Left renal cortex interstitium (tissue), 4 donors: ENCODE measurements at places on chromosomes 5 and 9.

- DNase-seq: no peak
Observed at GRCh38 chr5:89421035-89421434, 538.1 kb upstream of the MEF2C start.

GRCh38 chr5:136679233-136679632 lies 313.9 kb upstream of the TRPC7 start:
- no peak for DNase-seq

GRCh38 chr9:135525241-135526088 lies 4.2 kb downstream of the LCN1 start:
- no peak for DNase-seq

DNA sequence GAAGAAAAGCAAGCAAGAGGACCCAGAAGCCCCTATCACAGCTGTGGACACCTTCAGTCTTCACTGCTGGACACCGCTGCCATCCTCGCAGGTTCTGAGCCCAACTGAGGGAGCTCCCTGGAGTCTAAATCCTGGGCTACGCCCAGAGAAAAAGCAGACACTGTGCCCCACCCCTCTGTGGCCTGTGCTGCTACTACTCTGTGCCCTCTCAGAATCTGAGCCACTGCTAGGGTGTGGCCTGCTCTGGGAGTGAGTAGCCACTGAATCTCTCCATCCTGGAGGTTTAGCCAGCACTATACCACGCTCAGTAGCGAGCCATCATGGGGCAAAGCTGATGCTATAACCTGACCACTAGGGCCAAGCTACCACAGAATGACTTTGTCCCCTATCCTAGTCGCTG lies 338.2 kb downstream of the NPR3 start:
- DNase-seq: no peak

DNA sequence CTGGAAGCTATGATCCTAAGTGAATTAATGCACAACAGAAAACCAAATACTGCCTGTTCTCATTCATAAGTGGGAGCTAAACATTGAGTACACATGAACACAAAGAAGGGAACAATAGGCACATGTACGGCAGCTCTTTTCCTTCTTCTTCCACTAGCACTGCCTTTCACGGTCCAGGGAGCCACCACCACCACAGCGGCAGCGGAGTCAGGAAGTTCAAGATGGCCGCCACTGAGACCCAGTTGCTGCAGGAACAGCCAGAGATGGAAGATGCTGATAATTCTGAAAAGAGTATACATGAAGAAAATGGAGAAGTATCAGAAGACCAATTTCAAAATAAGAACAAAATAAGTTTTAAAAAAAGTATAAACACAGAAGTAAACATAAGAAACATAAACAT lies 39.5 kb upstream of the TNFSF15 start:
- no peak for DNase-seq

GRCh38 chr5:138953387-138954256 lies 78.5 kb upstream of the LRRTM2 start:
- no peak for DNase-seq

GRCh38 chr9:99866398-99866797 lies 40.1 kb upstream of the STX17 start:
- no peak for DNase-seq

DNA sequence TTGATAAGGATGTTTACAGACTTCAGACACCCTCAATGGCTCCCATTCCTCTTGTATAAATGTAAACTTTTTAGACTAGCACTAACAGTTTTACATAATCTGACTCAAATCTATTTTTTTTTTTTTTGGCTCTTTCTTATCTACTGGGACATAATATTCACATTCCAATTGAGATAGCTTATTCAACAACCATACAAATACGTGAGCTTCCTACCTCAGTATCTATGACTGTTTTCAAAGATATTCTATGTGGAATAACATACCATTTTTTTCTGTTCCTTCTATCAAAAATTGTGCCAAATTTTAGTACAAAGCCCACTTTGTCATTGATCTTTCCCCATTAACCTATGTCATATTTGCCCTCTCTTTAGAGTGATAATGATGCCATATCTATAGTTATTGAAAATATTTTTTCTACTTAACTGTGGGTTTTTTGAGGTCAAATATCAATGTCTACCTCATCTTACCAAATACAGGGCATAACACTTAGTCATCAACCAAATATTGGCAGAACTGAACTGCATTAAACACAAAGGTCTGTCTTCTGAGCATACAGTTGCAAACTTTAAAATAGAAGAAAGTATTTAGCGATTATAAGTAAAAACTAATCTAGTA lies 482.6 kb downstream of the PTPRD start:
- no peak for DNase-seq

DNA sequence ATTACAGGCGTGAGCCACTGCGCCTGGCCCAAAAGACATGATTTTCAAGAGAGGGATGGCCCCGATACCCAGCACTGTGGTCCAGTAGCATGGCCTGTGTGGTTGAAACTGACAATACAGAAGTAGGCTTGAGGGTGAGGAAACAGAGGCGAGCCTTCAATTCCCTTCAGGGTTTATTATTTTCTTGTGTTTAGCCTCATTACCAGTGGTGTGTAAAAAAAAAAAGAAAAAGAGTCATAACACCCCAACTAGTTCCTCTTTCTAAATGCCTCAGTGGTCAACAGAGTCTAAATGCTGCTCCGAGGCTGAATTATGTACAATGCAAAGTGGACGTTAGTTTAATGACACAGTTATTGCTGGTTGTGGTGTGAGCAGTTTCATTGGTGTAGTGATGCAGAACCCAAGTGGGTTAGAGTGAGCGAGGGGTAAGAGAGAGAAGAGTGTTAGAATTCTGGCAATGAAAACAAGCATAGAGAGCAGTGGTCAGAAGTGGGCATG lies 58.8 kb downstream of the SNX30 start:
- no peak for DNase-seq

- no peak for DNase-seq
Observed at GRCh38 chr9:93996863-93997262, 41.7 kb upstream of the BARX1 start.

DNA sequence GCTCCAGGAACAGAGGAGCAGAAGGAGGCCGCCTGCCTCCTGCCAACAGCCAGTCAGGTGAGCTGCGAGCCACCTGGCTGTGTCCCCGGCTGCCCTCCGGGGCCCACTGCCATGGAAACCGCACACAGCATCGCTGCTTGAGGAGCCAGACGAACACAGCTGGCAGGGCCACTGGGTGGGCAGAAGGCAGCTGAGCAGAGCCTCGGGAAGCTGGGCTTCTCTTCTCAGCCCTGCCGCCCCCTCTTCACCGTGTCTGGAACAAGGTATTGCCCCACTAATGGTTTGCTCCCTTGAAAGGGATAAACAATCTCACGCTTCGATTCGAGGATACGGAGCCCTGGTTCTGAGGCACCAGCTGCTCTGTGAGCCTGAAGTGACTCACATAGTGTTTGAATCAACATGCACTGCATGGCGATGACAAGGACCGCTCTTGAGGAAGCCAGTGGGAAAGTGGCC lies 63.7 kb upstream of the RUFY1 start:
- no peak for DNase-seq

- no peak for DNase-seq
Observed at GRCh38 chr9:92754091-92754745, 10.4 kb downstream of the BICD2 start.

GRCh38 chr5:175728885-175729828 lies 71.3 kb downstream of the HRH2 start:
- no peak for DNase-seq

- DNase-seq: no peak
Observed at GRCh38 chr9:127114606-127115005, 7.8 kb downstream of the ANGPTL2 start.

DNA sequence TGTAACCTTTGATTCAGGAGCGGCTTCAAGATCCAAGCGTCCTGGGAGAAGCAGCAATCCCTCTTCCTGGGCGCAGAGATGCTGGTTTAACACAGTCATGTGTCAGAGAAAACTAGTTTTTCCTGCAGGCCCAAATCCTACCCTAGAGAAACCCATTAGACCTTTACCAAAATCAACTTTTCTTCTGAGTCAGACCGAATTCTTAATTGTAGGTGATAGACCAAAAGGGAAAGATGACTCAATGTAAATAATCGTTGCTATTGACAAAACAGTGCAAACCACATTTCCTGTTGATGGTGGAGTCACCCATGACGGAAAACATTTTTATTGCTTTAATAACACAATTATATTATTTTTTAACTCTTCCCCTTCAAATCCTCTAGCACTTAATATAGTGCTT lies 40.1 kb downstream of the SLC1A1 start:
- no peak for DNase-seq

- no peak for DNase-seq
Observed at GRCh38 chr5:175479125-175479881, 943 bp downstream of the SFXN1 start.

DNA sequence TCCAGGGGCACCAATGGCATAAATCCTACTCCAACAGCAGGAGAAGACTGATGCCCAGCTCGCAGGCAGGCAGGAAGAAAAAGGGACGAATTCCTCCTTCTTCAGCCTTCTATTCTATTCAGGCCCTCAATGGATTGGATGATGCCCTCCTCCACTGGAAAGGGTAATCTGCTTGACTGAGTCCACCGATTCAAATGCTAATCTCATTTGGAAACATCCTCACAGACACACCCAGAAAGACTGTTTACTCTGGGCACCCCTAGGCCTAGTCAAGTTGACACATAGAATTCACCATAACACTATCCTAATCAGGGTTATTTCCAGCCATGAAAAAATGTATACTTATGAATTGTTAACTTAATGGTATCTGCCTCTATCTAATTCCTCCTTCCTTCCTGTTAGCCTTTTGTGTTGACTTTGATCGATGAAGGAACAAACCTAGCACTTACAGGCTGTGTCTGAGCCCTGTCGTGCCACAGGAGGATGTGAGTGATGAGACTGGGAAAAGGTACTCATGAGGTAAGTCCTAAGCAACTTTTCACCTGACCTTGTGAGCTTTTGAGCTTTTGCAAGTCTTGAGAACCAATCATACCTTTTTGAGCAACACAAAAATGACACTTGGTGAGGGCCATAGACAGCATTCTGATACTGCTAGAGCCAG lies 36.5 kb downstream of the FOXD1 start:
- no peak for DNase-seq

DNA sequence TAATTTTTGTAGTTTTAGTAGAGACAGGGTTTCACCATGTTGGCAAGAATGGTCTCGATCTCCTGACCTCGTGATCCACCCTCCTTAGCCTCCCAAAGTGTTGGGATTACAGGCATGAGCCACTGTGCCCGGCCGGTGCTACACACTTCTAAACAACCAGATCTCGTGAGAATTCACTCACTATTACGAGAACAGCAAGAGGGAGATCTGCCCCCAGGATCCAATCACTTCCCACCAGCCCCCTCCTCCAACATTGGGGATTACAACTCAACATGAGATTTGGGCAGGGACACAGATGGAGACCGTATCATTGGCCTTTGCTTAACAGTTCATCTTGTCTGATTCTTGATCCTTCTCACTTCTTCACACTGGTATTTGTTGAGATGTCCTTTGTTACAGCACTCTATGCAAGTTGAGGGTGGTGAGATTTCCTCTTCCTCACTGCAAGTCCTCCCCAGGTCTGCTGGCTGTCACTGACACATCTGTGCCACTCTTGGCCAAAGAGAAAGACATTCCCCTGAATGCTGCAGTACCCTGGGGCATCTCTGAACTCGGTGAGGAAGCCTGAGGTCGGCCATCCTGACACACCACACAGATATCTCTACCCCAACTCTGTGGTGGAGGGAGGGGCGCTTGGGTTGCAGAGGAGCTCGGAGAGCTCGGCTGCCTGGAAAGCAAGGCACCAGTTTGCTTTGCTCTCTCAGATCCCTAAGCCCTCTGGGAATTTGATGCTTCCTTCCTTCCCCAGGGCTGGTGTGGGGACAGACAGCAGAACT lies 4.2 kb upstream of the SUB1 start:
- DNase-seq: no peak

- no peak for DNase-seq
Observed at GRCh38 chr9:89339807-89340206, 21.5 kb downstream of the SECISBP2 start.

DNA sequence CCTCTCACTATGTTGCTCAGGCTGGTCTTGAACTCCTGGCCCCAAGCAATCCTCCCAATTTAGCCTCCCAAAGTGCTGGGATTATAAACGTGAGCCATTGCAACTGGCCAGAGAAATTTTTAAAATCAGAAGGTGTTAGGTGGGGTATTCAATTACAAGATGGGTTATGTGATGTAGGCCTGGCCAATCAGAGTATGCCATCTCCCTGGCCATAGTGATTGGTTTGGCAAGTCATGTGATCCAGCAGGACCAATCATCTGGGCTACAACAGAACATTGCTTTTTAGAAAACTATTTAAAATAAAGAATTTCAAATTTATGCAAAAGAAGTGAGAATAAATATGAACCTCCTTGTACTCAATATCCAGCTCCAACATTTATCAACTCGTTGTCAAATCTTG lies 22.4 kb downstream of the NMRK1 start:
- DNase-seq: no peak
